Stimulated activated CD8-positive, alpha-beta memory T cell treated with anti-CD3 and anti-CD28 coated beads, Interleukin-2, amount 100 ng/mL, for 1 hour (primary cell): ENCODE measurements at places on chromosomes 11 and 22.

GRCh38 chr11:61168800-61169199, 7.6 kb upstream of the VPS37C start:
- DNase-seq, result no peak

- DNase-seq, result no peak
These were observed 62.4 kb downstream of the CRYBB2 start for GRCh38 chr22:25281675-25282345.

DNA sequence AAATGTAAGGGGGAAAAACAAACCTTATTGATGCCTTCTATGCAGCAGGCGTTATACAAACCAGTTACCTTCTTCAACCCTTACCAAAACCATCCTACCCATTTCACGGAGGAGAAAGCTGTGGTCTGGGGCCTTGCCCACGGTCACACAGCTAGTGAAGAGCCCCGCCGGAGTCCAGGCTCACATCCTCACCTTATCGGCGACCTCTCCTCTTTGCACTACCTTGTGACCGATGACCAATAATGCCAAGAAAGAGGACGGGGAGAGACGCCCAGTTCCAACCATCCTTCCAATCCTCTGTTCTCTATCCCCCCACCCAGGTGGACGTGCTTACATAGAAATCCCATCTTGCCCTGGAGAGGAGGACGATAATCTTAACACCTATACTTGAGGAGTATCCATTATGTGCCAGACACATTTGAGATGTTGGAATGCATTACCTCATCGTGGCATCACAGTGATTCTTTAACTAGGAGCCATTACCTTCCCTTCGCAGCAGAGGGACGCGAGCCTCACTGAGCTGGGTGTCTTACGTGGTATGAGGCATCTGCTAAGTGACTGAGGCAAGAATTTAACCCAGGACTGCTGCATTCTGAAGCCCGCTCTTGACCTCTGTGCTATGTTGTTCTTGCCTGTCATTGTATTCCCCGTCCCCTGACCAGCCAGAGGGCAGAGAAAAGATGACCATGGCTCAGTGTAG, 253.7 kb upstream of the B3GAT1 start:
- DNase-seq, result no peak

GRCh38 chr11:128938156-128938885, 4.3 kb downstream of the TP53AIP1 start:
- DNase-seq, result no peak

GRCh38 chr11:29328961-29329441, 687.8 kb downstream of the KCNA4 start:
- no peak for DNase-seq

- no peak for DNase-seq
These were observed 17.8 kb downstream of the BBOX1 start for GRCh38 chr11:27058456-27058855.

GRCh38 chr22:49124608-49125007, 703.1 kb downstream of the BRD1 start:
- no peak for DNase-seq

- DNase-seq, result no peak
These were observed 6.4 kb downstream of the PTPRJ start for GRCh38 chr11:47986742-47987141.

GRCh38 chr22:26416670-26417276, 12.3 kb upstream of the ASPHD2 start:
- DNase-seq, result no peak

DNA sequence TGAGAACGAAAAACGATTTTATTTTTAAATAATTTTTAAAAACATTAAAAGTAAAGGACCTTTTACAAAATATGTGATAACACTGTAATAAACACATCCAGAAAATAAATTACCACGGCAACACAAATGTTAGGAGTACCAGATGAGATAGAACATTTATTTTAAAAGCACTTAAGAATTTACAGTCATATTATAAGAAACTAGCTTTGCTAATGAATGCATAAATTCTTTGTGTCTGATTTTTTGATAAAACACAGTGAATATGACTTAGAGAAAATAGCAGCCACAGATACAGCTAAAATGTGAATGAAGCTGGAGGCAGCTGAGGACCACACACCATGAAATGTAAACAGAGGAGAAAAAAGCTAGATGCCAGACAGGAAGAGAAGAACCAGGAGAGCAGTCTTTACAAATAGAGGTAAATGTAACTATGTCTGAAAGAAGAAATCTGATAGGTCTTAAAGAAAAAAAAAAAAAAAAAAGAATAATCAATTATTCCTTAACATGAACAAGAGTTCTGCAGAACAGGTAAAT, 14.6 kb downstream of the CCDC34 start:
- DNase-seq, result no peak

DNA sequence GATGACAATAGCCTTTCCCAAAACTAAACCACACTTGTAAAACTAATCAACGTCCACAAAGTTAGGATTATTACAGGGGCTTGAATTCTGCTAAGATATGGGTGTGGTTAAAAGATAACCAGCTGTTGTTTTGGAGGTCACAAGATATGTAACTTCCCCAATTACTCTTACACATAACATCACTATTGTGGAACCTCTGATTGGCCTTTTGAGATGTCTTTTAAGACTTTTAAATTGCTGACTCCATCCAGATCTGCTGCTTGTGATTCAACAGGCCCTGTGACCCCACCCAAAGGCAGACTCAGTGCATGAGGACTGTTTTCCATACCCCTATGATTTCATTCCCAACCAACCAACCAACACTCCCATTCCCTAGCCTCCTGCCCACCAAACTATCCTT, 893.9 kb downstream of the OPCML start:
- no peak for DNase-seq

DNA sequence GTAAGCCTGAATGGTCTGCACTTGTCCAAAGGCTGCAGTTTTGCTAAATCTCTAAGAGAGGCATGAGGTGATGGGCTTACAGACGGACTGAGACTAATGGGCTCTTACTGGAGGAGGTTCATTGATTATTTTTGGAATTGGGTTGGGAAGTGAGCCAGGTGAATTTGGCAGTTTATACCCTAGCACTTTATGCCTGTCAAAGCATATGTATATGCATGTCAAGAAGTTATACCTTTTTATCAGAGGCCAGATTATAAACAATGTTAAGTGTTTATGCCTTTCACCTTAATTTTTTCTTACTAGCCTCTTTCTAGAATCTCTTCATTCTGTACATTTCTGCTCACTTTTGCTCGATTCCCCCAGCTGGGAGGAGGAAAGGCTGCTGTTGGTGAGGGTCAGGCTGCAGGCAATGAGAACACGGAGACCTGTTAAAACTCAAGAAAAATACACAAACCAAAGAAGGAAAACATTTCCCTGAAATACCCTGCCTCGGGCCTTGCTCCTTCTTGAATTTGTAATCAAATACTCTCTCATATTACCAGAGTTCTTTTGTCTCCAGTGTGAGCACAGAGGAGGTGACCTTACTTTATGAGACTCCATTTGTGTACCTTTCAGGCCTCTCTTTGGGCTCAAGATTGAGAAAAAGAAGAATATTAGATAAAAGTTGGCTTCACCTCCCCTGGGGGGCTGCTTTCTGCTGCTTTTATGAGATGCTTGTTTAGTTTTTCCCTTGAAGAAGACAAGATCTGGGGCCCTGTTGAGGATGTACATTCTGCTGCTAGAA, 19.6 kb downstream of the NAT10 start:
- no peak for DNase-seq

GRCh38 chr11:62024936-62025486, 57.6 kb upstream of the FTH1 start:
- DNase-seq, result no peak

GRCh38 chr11:120817158-120817557, 206.7 kb upstream of the TBCEL start:
- no peak for DNase-seq

DNA sequence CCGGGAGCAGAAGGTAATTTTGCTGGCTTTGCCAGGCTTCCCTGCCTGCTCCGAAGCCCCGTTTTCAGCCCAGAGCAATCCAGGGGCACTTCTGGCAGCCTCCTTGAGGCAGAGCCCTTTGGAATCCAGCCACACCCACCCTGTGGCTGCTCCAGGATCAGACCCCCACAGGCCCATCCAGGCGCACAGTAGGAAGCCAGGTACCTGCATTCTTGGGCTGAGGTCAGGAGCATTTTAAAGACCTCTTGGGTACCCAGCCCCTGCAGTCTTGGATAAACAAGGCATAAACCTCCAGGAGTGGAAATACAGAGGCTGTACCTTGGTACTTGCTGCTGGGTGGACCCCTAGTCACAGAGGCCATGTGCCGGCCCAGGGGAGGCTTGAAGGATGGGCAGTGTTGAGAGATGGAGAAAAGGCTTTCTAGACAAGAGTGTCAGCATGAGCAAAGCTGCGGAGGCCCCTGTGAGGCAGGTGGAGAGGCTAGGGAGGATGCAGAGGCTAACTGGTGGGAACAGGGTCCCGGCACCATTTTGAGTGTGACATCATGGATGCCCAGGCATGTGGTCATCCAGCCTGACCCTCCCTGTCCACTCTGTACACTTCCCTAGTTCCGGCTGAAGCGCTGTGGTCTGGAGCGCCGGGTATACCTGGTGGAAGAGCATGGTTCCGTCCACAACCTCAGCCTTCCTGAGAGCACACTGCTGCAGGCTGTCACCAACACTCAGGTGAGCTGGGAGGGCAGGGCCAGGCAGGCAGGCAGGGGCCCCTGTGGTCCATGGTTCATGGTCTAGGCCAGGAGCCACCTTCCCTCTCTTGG, 3.9 kb downstream of the MUS81 start:
- DNase-seq, result no peak

GRCh38 chr11:11944444-11944843, 64.0 kb downstream of the DKK3 start:
- DNase-seq, result no peak

GRCh38 chr22:43969989-43970755, 14.9 kb downstream of the SAMM50 start:
- no peak for DNase-seq

DNA sequence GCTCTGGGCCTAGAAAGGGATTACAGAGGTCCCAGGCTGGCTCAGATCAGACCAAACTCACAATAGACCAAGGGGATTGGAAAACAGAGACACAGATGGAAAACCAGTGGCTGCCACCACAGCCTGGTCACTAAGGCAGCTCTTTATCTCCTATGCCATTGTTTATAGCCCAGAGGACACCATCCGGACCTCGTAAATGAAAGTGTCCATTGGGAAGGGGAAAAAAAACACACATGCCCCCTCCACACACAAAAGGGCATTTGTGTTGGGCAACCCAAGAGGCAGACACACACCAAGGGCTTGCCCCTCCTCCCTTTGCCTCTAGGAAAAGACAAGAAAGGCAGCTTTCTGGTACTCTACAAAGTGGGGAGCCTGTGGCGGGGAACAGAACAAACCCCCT, 85.9 kb downstream of the GAB2 start:
- DNase-seq, result no peak

DNA sequence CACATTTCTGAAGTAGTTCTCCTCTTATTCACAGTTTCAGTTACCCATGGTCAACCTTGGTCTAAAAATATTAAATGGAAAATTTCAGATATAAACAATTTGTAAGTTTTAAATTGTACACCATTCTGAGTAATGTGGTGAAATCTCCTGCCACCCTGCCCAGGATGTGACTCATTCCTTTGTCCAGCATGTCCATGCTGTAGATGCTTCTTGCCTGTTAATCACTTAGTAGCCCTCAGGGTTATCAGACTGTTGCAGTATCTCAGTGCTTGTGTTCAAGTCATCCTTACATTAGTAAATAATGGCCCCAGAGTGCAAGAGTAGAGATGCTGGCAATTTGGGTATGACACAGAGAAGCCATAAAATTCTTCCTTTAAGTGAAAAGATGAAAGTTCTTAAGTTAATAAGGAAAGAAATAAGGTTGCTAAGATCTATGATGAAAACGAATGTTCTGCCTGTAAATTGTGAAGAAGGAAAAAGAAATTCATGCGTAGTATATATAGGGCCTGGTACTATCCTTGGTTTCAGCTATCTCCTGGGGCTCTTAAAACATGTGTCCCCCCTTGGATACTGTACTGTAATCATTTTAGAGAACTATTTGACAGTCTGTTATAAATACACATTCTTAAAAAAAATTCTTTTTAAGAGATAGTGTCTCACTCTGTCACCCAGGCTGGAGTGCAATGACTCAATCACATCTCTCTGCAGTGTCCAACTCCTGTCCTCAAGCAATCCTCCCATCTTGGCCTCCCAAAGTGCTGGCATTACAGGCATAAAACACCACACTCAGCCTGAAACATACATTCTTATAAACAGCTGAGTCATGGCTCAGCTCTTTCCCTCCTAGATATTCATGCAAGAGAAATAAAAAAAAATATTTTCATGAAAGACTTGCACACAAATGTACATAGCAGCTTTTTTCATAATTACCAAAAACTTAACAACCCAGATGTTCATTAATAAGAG, 31.3 kb downstream of the MTNR1B start:
- DNase-seq, result no peak

DNA sequence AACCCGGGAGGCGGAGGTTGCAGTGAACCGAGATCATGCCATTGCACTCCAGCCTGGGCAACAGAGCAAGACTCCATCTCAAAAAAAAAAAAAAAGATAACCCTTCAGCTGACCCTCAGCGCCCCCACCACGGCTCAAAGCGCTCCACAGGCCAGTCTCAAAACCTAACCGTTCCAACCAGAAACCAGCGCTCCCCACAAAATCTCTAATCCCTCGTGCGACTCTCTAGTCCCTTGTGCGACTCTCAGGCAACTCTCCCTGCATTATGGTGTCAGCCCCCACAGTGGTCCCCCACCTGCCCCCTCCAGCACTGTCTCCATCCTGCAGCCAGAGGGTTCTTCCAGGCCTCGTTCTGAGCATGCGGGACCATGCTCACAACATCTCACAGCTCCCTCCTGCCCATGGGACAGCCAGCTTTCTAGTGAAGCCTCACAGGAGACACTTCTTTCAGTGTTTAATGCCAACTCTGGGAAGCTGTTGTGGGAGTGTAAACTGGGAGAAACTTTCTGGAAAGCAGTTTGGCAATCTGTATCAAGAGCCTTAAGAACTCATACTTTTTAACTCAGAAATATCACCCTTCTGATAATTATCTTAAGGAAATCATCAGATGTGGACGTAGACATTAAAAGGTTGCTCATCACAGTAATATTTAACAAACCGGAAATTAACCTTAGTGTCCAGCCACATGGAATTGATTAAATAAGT, 4.2 kb upstream of the RASGRP2 start:
- DNase-seq, result no peak

DNA sequence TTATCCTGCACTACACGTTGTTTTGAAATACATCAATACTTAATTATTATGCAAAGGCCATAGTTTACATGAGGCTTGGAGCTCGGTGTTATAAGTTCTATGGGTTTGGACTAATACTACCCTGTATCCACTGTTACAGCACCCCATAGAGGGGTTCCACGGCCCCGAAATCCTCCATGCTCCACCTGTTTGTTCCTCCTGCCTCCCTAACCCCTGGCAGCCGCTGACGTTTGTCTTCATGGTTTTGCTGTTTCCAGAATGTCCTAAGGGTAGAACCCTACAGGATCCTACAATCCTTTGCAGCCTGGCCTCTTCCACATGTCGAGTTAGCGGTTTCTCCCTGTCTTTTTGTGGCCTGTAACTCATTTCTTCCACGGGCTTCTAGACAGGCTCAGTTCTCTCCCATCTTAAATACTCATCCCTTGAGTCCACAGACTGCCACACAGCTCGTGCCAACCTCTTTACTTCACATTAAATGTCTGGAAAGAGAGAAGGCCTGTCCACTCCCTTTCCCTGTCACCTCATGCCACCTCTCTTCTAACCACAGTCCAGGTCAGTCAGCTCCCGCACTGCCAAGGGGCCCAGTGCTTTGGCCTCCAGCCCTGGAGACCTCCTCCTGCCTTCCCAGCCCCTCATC, 42.4 kb upstream of the TH start:
- no peak for DNase-seq

- DNase-seq, result no peak
These were observed 151.8 kb upstream of the ANO5 start for GRCh38 chr11:22041039-22041438.

- no peak for DNase-seq
These were observed 314 bp downstream of the RIC8A start for GRCh38 chr11:207863-208180.
